ENCODE measurements at places on chromosomes 5 and 9. TPM values are rescaled to one million over a fixed set of nuclear protein-coding genes. Genes with fewer than 3 reads are reported as not detected.

The ADAMTSL1 gene
- total RNA-seq = 128 TPM

The PFN3 gene
- total RNA-seq = not detected

The AK8 gene
- total RNA-seq = 0.53 TPM

The MARCHF3 gene
- 19.9 TPM for total RNA-seq

The NPDC1 gene
- 21.6 TPM for total RNA-seq

The ZDHHC11B gene
- total RNA-seq = not detected

The SLC25A2 gene
- total RNA-seq = 0.26 TPM

The PCDHGA2 gene
- 2.8 TPM for total RNA-seq

The PCDHB14 gene
- total RNA-seq = 2.1 TPM

The MEIKIN gene
- total RNA-seq = not detected

The SLC6A7 gene
- not detected for total RNA-seq

The PCDHA9 gene
- 0.07 TPM for total RNA-seq

The PALM2AKAP2 gene
- total RNA-seq = 25.2 TPM

The TMEM215 gene
- total RNA-seq = not detected

The FSD1L gene
- total RNA-seq = 6.0 TPM

The PCYOX1L gene
- 14.2 TPM for total RNA-seq

The N4BP3 gene
- total RNA-seq = 0.13 TPM

The TLX3 gene
- not detected for total RNA-seq

The PTCH1 gene
- 0.89 TPM for total RNA-seq

The SPATA31C1 gene
- not detected for total RNA-seq

The KIF27 gene
- 3.3 TPM for total RNA-seq

The LTC4S gene
- total RNA-seq = 2.3 TPM

The TLE4 gene
- total RNA-seq = 20.6 TPM

The GZMA gene
- not detected for total RNA-seq

The SPINK4 gene
- 0.91 TPM for total RNA-seq

The PCDH12 gene
- total RNA-seq = 0.46 TPM

The LRRTM2 gene
- total RNA-seq = 0.63 TPM

The PCDHGA9 gene
- total RNA-seq = 5.5 TPM

The SPAG8 gene
- total RNA-seq = 1.3 TPM

The ARL14EPL gene
- not detected for total RNA-seq

The SMIM33 gene
- total RNA-seq = not detected

The SPATA9 gene
- total RNA-seq = 0.30 TPM

The IFNA21 gene
- not detected for total RNA-seq

The PCDHGA1 gene
- total RNA-seq = 1.4 TPM

The PDE6A gene
- total RNA-seq = not detected

The PPP1R2B gene
- total RNA-seq = 0.07 TPM

The PCA3 gene
- 0.07 TPM for total RNA-seq

The CARTPT gene
- not detected for total RNA-seq

The FLT4 gene
- 0.33 TPM for total RNA-seq

The PCDHAC1 gene
- 0.07 TPM for total RNA-seq

The EIF4E1B gene
- total RNA-seq = not detected

The LEAP2 gene
- total RNA-seq = 0.30 TPM

The SH3RF2 gene
- total RNA-seq = 13.1 TPM

The SLC34A3 gene
- total RNA-seq = not detected

The AUH gene
- 21.3 TPM for total RNA-seq

The RNF180 gene
- 7.6 TPM for total RNA-seq

The PCDHGC3 gene
- 94.3 TPM for total RNA-seq

The ANKRD31 gene
- under 0.01 TPM for total RNA-seq

The IL9 gene
- total RNA-seq = not detected

The FBXL7 gene
- 6.3 TPM for total RNA-seq

The NUDT12 gene
- 10.8 TPM for total RNA-seq

The ABLIM3 gene
- total RNA-seq = 37.7 TPM

The SAXO1 gene
- under 0.01 TPM for total RNA-seq

The FOXD4L3 gene
- 0.10 TPM for total RNA-seq

The WDR38 gene
- not detected for total RNA-seq

The BHMT2 gene
- 6.4 TPM for total RNA-seq

The AK6 gene
- 44.5 TPM for total RNA-seq

The SRD5A1 gene
- total RNA-seq = 33.9 TPM

The CCNI2 gene
- not detected for total RNA-seq

The ARRDC3 gene
- total RNA-seq = 199 TPM

All from smooth muscle cell of the pulmonary artery (primary cell).